ENCODE measurements at places on chromosomes 1 and 21. TPM values are rescaled to one million over a fixed set of nuclear protein-coding genes. Genes with fewer than 3 reads are reported as not detected.

DNA sequence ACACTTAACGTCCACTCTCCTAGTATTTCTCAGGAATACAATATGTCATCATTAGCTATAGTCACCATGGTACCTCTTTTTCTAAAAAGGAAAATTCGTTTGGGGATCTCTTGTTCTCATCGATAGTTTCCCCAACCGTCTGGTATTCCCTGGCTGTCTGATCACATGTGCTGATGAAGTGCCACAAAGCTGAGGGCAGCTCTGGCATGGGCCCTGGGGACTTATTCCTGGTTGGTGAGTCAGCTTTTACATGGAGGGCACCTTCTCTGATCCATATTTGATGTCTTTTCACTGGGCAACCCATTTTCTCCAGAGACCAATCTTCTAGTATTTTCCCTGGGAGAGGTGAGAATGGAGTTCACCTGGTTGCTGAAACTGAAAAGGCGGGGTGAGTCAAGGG, 39.5 kb downstream of the CHD1L start:
- H3K36me3 ChIP-seq = peaks cover 14% of the 10 kb centered on the region
- H3K27me3 ChIP-seq = no peaks in the 10 kb centered on the region

ATP5PF gene
- total RNA-seq = 150 TPM

ALX3 gene
- total RNA-seq = 10.0 TPM

DNA sequence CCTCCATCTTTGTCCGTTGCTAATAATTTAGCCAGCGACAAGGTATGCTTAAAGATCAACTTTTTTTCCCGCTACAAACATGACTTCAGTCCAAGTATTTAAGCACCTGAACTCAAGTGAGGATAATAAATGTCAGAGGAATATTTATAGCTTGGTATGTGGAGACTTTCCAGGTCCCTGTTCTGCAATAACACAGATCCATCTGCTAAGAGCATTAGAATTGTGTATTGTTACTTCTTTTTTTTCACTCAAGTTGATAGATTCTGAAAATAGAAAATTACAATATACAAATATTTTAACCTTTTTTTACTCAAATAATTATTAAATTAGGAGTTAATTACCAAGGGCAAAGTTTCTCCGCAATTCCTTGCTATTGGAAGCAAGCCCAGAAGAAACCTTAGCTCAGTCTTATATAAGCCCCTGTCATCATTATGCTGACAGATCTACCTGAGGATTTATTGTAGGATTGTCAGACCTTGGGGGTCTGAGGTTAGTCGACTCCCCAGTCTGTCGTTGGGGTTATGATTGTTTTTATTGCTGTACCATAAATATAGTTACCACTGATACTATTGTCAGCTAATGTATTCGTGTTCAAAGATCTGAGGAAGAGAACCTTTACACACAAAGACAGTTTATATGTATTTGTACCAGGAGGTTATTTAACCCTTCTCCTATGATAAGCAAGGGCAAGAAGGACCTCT, 337.9 kb downstream of the TBX15 start:
- DNase-seq = no peak
- H3K27me3 ChIP-seq = no peaks in the 10 kb centered on the region
- no peak overlapping the region for H3K27ac ChIP-seq
- H3K4me1 ChIP-seq = no peaks in the 10 kb centered on the region

DNA sequence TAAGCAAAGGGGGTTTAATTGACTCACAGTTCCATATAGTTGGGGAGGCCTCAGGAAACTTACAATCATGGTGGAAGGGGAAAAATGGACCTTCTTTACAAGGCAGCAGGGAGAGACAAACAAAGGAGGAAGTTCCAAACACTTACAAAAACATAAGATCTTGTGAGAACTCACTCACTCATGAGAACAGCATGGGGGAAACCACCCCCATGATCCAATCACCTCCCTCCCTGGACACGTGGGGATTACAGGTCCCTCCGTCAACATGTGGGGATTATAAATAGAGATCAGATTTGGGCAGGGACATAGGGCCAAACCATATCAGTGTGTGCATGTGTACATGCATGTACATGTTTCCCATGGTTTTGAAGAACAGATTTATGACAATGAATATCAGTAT, 5.5 kb upstream of the SMG7 start:
- no peak overlapping the region for H3K4me3 ChIP-seq
- H3K27ac ChIP-seq = no peak overlapping the region
- peaks cover 7% of the 10 kb centered on the region for H3K27me3 ChIP-seq
- no peak for DNase-seq

SEC22B gene
- 50.9 TPM for total RNA-seq

- peak; percentile 73 for DNase-seq
- no peaks in the 10 kb centered on the region for H3K27me3 ChIP-seq
- peak overlapping the region; percentile 82 for H3K27ac ChIP-seq
- no peaks in the 10 kb centered on the region for H3K36me3 ChIP-seq
- peak overlapping the region; percentile 83 for H3K4me3 ChIP-seq
Measured at GRCh38 chr1:198088360-198089071, 68.3 kb upstream of the NEK7 start.

RGS8 gene
- total RNA-seq = not detected

GRCh38 chr1:146051452-146051851, 29.9 kb upstream of the HJV start:
- DNase-seq = no peak
- H3K36me3 ChIP-seq = no peaks in the 10 kb centered on the region
- peak overlapping the region; percentile 100 for H3K27ac ChIP-seq
- H3K4me3 ChIP-seq = peak overlapping the region; percentile 89

- no peaks in the 10 kb centered on the region for H3K27me3 ChIP-seq
- no peak overlapping the region for H3K27ac ChIP-seq
Measured at GRCh38 chr1:186569856-186570255, 108.9 kb upstream of the PDC start.

LCE2B gene
- not detected for total RNA-seq

DNA sequence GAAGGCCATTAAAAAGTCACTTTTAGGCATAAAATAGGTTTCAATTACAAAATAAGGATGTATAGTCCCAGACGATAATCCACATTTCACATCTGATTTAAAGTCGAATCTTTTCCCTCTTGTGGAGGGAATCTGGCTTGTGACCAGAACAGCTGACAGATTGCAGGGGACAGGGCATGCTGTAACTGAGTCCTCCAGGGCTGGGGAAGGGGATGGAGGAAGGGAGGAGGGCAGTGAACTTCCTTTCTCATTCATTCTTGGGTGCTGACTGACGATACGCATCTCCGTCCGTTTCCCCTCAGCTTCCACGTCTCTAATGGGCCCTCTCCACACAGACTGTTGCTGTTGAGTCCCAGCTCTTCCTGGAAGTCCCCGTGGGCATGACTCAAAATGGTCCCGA, 108.1 kb upstream of the CSF3R start:
- no peaks in the 10 kb centered on the region for H3K36me3 ChIP-seq
- no peak overlapping the region for H3K4me3 ChIP-seq
- H3K27ac ChIP-seq = no peak overlapping the region
- no peaks in the 10 kb centered on the region for H3K4me1 ChIP-seq
- H3K27me3 ChIP-seq = peaks cover 37% of the 10 kb centered on the region

Measured in HFFc6 (cell line).